Stimulated activated CD4-positive, alpha-beta T cell treated with anti-CD3 and anti-CD28 coated beads, Interleukin-4, amount 100 ng/mL, for 1 hour (primary cell): ENCODE measurements at places on chromosomes 16 and 17.

DNA sequence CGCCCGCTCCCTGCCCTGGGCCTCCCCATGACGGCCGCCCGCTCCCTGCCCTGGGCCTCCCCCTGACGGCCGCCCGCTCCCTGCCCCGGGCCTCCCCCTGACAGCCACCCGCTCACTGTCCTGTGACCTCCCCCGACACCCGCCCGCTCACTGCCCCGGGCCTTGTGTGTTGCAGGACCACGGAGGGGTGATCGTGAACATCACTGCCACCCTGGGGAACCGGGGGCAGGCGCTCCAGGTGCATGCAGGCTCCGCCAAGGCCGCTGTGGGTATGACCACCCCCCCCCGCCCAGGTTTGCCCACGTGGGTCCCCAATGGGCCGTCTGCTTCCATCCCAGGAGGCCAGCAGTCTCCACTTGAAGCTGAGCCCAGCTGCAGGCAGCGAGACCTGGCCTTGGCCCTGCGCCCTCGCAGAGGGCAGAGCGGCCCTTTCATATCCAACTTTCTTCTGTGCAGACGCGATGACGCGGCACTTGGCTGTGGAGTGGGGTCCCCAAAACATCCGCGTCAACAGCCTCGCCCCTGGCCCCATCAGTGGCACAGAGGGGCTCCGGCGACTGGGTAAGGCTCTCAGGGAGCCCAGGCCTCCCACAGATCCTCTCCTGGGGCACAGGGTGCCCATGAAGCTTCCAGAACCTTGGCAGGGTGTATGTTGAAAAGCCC is 9.0 kb downstream of the DECR2 start:
- no peak for DNase-seq

DNA sequence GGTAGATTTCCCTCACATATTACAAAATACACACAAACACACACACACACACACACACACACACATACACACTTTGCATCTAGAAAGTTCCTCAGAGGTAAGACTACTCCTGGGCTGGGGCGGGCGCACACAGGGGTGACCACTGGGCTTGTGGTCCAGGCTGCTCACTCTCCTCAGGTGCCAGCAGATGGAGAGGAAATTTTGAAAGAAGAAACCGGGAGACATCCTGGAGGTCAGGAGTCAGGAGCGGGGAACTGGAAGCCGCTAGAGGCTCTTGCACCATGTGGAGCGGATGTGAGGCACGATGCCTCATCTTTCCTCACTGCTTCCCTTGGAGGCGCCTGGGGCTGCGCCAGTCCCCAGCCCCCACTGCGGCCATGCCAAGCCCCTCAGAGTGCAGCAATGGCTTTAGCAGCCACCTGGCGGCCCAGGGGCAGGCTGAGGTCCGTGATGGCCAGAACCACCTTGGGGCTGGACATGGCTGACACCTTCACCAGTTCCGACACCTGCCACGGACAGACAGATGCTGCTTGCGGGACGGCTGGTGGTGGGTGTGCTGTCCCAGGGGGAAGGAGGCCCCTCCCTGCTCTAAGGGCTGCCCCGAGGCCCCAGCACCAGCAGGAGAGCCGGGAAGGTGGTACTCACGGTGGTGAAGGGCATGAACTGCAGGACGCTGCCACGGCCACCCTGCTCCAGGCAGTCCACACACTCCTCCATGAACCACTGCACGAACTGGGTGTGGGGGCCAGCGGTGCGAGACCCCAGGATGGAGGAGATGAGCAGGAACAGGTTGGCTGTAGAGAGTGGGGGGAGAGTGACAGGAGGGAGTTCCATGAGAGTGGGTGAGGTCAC is 4.1 kb downstream of the CSF3 start:
- no peak for DNase-seq

- DNase-seq = no peak
Measured at GRCh38 chr16:49343291-49343690, 30.3 kb upstream of the C16orf78 start.

DNA sequence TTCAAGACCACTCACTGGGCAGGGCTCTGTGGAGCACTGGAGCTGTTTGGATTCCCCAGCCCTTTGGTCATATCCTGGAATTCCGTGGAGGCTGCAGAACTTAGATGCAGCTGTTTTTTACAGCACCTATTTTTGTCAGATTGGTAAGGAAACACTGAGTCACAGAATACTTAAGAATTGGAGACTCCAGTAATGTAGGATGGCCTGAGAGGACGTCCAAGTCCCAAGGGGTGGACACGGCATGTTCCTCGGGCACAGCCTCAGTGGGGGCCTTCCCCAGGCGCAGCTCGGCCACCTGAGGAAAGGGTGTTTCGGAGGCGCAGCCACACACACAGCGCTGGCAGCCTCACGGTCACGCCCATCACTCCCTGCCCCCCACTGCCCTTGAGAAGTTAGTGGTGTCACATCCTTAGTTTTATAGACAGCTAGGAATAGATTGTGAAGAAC is 14.8 kb downstream of the PLD6 start:
- DNase-seq = no peak

DNA sequence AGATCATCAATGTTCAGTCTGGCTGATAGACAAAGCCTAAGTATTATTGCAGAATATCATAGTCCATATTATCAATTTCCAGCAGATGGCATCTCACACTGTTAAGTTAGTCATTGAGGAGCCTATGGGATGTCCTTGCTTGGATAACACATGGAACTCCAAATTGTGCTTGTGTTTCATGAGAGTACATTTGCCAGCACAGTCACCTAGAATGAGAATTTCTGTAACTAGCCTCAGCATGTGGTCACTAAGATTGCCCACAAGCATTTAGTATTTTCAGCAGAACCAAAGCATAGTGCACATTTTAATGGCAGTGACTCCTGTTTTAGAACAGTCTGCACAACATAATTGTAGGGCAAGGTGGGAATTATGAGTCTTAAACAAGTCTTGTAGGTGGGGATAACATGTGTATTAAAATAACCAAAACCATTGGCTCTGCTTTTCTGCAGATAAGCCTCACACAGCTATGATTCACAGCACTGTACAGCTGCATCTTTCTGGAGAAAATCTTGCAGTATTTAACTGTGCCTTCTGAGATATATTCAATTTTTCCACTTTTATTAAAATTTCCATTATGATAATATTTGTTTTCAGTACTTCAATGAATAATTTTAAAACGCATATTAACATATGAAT is 882.8 kb upstream of the SOX9 start:
- DNase-seq = no peak

GRCh38 chr17:32114536-32114935 is 27.8 kb upstream of the RHOT1 start:
- DNase-seq = no peak

- DNase-seq = no peak
Measured at GRCh38 chr16:68236826-68237242, 907 bp upstream of the ESRP2 start.

- DNase-seq = no peak
Measured at GRCh38 chr17:57092171-57092570, 7.1 kb downstream of the AKAP1 start.

- DNase-seq = no peak
Measured at GRCh38 chr16:30669026-30669902, 11.0 kb downstream of the FBRS start.

GRCh38 chr16:1812732-1813163 is 13.9 kb downstream of the HAGH start:
- DNase-seq = peak; percentile 59

GRCh38 chr16:69049603-69050375 is 55.7 kb upstream of the HAS3 start:
- DNase-seq = no peak

DNA sequence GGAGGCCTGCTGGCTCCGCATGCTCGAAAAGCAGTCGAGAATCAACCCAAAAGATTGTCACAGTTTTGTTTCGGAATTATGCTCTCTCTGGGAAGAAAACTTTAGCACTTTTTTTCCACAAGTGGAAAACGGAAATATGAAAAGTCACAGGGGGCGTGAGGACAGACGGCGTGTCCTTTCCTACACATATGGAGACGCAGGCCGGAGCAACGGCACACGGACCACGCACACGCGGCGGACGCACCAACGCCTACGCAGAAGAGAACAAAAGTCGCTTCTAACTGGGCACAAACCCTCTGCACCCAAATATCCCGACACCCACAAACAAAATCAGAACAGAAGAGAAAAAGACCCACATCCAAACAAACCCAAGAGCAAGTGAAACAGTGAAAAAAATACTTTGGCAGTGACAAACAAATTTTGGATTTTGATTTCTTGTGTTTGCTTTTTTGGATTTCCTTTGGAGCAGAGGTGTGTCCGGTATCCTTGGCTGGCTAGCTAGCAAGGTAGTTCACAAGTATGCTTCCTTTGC is 9.3 kb upstream of the PABPN1L start:
- DNase-seq = no peak

DNA sequence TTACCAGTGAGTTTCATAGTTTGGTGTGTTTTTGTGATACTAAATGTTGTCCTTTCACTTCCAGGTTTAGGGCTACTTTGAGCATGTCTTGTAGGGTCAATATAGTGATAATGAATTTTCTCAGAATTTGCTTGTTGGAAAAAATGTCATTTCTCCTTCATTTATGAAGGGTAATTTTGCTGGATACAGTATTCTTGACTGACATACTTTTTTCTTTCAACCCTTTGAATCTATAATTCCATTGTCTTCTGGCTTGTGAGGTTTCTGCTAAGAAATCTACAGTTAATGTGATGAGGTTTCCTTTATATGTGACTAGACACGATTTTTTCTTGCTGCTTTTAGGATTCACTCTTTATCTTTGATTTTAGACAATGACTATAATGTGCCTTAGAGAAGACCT is 219.3 kb downstream of the BCAS3 start:
- DNase-seq = no peak

GRCh38 chr17:21152731-21153130 is 26.0 kb downstream of the DHRS7B start:
- no peak for DNase-seq

- no peak for DNase-seq
Measured at GRCh38 chr16:49754495-49755312, 101.2 kb downstream of the ZNF423 start.

- peak; percentile 18 for DNase-seq
Measured at GRCh38 chr16:28491230-28491969, 474 bp downstream of the CLN3 start.

DNA sequence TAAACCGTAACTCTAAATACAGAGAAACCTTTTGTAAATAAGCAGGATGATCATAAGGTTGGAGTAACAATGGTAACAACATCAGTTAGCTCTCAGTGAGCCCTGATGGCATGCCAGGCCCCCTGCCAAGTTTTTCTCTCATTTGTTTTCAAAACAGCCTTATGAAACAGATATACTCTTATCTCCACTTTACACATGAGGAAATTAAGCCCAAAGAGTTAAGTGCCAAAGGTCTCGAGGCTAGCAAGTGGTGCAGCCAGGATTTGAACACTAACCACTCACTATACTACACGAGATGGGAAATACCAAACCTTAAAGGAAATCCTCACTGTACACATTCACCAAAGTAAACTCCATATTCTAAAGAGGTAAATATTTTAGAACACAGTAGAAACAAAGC is 15.0 kb downstream of the USP31 start:
- no peak for DNase-seq

DNA sequence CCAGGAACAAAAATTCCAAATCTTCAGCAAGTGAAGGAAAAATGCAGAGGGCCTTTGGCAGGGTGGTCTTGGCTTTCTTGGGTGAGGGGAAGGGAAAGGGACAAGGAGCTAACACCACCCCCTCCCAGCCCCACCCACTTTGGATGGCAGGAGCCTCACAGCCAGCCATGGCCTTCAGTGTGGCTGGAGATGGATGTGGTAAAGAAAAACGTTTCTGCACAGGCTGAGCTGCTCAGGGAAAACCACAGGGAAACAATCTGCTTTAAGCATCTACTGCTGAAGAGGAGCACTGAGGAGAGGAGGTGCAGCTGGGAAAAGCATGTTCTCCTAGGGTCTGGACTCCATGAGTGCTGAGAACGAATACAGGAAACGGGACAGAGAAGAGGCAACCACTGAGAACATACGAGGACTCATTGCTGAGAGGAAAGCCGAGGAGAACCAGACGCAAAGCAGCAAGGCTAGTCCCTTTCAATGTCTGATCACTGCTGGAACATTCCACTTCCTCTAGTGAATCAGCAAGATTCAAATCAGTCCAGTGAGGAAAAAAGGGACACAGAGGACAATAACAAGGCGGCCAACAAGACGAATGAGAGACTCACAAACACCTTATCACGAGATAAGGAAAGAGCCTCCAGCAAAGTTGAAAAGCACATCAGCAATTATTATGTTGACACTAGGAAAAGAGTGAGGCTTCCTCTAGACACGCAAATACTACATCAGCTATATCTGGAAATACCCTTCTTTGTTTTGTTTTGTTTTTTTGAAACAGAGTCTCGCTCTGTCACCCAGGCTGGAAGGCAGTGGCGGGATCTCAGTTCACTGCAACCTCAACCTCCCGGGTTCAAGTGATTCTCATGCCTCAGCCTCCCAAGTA is 41.7 kb downstream of the ZZEF1 start:
- no peak for DNase-seq

GRCh38 chr17:39391448-39391847 is 10.0 kb downstream of the FBXL20 start:
- no peak for DNase-seq

GRCh38 chr16:7268182-7268581 is 64.5 kb upstream of the RBFOX1 start:
- DNase-seq = no peak

DNA sequence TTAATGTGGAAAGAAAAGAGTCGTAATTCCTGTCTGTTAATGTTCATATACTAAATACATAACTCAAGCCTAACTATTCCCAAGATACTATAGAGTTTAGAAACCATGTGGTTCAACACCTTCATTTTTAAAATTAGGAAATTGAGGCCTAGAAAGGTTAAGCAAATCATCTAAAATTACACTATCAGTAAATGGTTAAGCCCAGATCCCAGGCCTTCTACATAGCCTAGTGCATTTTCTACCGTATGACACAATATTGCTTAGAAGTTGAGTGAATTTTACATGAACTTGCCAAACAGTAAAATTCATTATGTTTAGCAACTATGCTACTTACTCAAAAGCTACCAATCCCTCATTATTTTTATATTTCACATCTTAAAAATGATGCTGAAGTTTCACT is 6.8 kb downstream of the NACA2 start:
- no peak for DNase-seq

DNA sequence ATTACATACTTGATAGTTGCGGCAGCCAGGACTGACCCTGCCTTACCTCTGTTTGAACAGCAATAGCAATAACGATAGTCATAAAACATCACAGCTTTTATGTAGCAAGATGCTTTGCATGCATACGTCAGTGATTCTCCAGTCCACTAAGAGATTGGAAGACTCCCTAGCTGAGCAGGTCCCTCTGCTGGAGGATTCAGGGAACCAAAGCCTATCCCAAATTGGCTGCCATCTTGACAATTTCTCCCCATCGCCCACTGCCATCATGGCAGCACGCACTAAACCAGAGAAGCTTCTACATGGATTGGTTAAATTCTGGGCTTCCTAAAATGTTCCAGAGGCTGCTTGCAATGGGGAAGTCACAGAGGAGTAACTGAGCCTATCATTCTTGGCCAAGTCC is 360.6 kb upstream of the XYLT1 start:
- DNase-seq = no peak

DNA sequence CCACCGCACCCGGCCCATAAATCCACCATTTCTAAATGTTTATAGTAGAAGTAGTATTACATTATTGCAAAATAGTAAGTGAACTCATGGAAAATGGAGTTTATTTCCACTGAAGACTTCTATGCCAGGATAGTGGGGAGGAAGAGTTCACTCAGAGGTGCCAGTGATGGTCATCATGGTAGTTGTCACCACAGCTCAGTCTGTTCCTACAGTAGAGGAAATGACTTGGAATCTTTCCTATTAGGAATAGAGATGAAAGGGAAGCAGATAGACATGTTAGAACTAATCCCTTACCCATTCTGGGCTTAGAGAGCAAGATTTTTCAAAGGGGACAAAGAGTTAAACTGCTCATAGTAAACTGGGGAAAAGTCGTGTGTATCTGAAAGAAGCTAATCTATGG is 20.1 kb downstream of the MRPL45 start:
- no peak for DNase-seq
